ENCODE measurements at places on chromosomes 3 and 15.

DNA sequence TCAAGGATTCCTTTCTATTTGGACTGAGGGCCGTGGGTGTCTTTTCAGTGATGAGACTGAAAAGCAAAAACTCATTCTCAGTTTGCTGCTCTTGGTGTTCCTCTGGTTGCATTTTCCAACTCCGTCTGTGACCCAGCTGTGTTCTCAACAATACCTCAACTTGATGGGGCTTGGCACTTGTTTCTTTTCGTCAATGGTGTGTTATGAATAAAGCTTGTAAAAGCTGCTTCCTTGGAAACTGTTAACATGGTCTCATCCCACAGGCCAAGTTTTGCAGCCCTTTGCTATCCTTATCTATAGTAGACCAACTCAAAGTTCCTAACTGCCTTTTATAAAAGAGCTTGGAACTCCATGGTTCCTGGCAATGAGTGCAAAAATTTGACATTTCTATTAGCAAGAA lies 142.5 kb upstream of the UBE2E1 start:
- DNase-seq, result no peak

DNA sequence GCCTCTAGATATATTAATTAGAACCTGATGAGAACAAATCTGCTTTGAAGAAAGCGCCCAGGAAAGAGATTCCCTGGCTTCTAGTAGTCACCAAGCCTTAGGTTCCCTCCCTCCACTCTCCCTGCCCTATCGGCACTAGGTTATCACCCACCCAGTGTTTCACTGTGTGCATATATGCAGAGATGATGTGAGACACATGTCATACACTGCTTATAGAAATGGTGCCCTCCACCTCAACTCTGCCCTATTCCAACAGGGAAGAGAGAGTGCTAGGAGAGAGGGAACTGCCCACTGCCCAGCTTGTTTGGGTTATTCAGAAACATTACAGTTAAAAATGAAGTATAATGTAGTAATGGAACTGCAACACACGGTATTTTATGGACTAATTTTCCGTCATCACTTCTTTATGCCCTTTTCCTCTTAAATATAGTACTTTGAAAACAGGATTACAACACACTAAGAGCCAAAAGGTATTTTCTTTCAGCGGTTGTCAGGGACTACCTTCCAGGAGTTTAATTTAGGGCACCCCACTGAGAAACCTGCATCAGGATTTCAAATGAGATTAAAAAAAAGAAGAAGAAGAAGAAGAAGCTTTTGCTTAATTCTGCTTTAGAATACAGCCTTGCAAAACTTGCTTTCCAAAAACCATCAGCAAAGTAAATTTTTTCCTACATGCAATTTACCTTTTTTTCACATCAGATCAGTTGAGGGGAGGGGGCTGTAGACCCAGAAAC lies 55.3 kb downstream of the MEIS2 start:
- no peak for DNase-seq

DNA sequence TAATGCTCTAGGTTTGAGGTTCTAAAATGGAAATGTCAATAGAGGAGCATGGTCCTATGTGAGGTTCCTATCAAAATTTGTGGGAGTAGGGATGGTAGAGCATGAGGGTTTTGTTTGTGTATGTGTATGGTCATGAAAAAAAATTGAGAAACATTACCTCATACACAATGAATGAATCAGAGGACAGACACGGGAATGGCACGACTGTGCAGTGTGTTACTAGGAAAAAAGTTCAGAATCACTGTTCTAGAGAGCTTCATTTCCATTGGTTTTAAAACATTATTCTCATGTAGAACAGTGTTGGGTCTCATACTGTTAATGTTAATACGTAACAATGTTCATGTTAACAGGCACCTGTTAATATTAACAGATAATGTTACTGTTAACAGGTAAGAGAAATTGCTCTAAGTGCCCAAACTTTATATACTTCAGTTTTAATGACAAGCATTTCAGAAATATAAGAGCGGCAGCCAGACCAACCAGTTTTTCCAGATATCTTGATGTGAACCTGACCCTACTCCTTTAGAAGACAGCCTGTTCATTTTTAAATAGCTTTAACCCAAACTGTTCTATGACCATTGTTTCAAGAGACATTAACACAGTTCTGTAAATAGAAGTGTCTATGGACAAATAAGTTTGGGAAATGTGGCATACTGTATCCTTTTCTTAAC lies 48.0 kb downstream of the SLC15A2 start:
- no peak for DNase-seq

DNA sequence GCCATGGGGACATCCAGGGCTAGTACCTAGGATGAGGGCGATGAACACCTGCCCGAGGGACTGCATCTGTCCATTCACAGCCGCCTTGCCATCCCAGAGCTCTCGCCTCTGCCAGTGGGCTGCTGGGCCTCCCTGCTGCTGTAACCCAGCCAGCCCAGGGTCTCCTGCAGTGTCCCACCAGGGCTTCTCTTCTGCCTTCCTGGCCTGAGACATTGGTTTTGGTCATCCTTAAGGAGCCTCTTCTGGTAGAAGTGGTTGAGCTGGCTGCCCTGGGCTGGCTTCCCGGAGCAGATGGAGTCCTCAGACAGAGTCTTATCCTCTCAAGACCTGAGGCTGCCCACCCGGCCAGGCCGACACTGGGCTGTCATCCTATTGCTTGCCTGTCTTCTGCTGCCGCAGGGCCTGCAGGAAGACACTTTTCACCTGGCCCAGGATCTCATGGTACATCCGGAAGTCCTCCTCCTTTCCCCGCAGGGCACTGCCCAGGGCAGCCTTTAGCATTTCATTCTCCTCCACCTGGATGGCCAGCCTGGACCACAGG lies 6.1 kb upstream of the HHATL start:
- DNase-seq, result no peak

GRCh38 chr3:31170932-31171670 lies 276.6 kb upstream of the GADL1 start:
- DNase-seq, result no peak

GRCh38 chr3:43071313-43071893 lies 34.5 kb downstream of the POMGNT2 start:
- no peak for DNase-seq

DNA sequence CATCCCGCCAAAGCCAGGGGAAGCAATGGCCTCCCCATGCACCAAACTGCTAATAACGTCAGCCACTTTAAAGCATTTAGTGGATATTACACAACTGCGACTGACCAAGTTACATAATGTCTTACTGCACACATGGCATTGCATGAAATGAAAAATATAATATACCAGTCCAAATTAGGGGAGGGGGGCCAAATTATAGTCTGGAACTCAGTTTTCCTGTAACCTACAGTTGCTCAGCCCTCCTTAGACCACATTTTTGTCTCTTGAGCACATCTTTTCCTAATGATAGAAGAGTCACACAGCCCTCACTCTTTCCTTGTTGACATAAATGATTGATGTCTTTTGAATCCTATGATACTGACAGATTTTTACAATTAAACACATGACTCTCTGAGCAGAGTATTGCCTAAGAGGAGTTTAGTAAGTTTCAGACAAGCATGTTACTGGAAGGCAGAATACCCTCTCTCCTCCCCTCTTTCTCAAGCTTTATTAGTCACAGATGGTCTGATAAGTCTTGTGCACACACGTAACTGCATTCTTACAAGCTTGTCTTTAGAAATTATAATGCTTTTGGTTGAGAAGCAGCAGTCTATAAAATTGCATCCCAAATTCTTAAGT lies 1.1 kb upstream of the PLD1 start:
- DNase-seq, result no peak

DNA sequence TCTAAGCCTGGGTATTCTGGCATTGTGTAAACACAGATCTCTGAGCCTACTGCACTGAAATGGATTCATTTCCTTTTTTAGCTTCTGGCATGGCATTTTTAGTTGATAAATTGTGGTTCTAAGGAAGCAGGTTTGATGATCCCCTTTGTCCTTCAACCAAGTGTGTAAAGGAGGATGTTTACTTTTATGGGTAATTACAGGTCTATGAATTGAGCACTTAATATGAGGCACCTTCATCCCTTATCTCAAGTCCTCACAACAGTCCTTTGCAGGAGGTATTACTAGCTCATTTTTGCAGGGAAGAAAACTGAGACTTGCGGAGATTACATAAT lies 30.8 kb upstream of the ZBTB38 start:
- no peak for DNase-seq

GRCh38 chr3:131713416-131714123 lies 210.8 kb upstream of the MRPL3 start:
- DNase-seq, result no peak

DNA sequence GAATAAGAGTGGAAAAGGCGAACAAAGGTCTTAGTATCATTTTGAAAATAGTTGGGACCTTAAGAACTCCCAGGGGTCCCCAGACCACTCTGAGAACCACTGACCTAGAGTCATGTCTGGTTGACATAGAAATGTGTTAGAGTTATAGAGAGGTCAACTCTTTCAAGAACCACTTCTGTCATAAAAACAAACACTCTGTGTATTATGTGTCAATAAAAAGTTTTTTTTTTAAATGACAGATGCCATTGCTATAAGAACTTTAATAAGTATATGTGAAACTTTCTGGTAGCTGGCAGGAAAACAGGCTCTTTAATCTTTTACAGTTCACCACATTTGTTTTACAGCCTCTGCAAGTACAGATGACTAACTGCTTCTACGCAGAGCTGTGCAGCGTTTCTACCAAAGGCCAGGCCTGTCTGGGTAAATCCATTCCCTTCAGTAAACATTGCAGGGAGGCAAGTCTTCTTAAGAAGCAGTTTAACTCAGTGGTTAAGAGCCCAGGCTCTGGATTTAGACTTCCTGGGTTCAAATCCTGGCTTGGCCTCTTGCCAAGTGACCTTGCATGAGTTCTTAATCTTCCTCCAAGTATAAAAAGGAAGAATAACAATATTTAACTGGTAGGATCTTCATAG lies 56.6 kb downstream of the RFTN1 start:
- no peak for DNase-seq

- DNase-seq, result no peak
Measured at GRCh38 chr3:193301433-193301832, 60.4 kb downstream of the PLAAT1 start.

- no peak for DNase-seq
Measured at GRCh38 chr3:133301731-133302130, 98.1 kb upstream of the BFSP2 start.

- DNase-seq, result no peak
Measured at GRCh38 chr3:181879926-181880325, 168.2 kb downstream of the SOX2 start.

GRCh38 chr3:127951276-127951675 lies 36.2 kb downstream of the KBTBD12 start:
- DNase-seq, result no peak

DNA sequence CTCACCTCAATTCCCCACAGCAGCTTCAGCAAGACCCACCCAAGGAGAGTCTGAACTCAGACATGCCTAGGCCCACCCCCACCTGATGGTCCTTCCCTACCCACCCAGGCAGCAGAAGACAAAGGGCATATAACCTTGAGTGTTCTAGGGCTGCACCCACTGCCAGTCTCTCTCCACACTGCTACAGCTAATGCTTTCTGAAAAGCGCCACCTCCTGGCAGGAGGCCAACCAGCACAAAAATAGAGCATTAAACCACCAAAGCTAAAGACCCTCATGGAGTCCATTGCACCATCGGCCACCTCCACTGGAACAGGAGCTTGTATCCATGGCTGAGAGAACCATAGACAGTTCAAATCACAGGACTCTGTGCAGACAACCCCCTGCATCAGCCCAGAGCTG lies 11.3 kb upstream of the RPL39L start:
- peak; percentile 43 for DNase-seq

- no peak for DNase-seq
Measured at GRCh38 chr15:61411902-61412510, 182.9 kb upstream of the RORA start.

DNA sequence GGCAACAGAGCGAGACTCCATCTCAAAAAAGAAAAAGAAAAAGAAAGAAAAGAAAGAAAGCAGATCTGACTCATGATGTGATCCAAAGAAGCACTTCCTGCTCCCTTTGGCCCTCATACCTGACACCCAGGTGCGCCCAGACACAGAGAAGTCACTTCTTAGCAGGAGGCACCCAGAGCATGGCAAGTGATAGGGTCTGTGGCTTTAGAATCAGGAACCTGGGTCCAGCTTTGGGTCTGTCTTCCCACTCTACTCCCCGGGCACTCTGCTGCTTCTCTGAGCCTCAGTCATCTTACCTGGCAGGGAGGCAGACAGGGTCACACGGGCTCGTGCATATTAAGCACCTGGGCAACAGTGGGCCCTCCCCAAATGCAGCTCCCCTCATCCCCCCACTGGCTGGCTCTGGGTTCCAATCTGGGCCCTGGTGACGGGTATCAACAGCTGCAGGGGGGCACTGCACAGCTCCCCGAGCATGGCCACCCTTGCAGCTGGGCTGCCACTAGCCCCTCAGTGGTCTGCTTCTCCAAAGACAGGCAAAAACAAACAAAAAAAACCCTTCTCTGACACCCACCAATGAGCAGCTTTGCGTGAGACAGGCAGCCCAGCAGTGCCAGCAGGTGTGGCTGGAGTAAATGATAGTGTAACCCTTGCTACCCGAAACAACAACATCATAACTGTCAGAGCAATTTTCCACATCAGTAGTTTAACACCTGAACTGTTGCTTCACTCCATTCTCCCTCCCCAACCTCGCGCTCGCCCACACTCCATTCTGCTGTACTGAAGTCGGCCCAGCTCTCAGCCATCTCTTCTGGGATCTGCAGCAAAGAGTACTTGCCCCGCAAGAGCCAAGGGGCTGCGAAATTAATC lies 99.8 kb downstream of the MEGF11 start:
- DNase-seq, result no peak

GRCh38 chr15:61857169-61857829 lies 202.9 kb downstream of the VPS13C start:
- no peak for DNase-seq

GRCh38 chr3:186759231-186759930 lies 24.0 kb upstream of the EIF4A2 start:
- DNase-seq, result no peak

DNA sequence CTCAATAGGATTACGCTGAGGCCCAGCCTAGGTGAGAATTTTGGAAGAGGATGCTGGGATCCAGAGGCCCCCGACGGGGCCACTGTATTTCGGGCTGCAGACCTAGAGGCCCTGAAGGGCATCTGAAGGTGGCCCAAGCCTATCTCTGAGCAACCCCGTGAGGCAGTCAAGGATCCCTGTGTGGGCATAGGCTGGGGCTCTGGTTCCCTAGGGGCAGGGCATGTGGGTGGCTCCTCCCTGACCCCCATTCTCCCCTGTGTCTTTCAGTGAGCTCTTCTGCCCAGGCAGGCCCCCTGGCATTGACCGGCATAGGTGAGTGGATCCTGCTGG lies 216.0 kb downstream of the SNRPN start:
- no peak for DNase-seq

DNA sequence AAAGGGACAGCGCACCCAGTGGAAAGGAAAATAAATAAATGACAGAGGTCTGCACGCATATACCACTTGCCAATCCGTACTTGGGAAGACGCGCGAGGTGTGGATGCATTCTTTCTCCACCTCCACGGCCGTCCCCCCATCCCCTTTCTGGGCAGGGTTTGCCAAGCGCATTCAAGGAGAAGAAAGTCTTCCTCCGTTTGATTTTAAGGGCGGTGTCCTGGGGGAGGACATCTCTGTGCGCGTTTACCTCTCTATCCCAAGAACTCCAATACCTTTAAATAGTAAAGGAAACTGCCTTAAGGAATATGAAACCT lies 576 bp upstream of the MB21D2 start:
- DNase-seq, result no peak

Measured in activated T-helper 1 cell treated with anti-CD3 and anti-CD28 coated beads, Interleukin-2, amount 50 U/mL, for 16 hours (primary cell).